ENCODE measurements at places on chromosomes 12 and 14.

DNA sequence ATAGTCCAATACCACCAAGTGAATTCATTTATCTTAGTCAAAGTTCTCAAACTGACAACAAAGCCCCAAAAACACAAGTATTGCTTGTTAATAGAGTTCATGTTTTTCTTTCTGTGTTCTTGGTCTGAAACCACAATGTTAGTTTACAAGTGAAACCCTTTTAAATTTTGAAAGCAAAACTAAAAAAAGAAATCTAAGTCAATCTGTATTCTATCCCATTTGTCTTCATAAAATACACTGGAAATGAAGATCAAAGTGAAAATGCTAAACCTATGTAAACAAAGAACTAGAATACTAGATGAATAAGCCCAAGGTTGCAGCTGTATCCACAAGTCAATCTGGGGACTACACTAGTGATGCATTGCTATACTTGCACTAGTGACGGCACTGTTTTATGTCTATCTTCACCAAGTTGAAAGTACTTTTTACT lies 10.4 kb downstream of the MAP4K5 start:
- DNase-seq = no peak

DNA sequence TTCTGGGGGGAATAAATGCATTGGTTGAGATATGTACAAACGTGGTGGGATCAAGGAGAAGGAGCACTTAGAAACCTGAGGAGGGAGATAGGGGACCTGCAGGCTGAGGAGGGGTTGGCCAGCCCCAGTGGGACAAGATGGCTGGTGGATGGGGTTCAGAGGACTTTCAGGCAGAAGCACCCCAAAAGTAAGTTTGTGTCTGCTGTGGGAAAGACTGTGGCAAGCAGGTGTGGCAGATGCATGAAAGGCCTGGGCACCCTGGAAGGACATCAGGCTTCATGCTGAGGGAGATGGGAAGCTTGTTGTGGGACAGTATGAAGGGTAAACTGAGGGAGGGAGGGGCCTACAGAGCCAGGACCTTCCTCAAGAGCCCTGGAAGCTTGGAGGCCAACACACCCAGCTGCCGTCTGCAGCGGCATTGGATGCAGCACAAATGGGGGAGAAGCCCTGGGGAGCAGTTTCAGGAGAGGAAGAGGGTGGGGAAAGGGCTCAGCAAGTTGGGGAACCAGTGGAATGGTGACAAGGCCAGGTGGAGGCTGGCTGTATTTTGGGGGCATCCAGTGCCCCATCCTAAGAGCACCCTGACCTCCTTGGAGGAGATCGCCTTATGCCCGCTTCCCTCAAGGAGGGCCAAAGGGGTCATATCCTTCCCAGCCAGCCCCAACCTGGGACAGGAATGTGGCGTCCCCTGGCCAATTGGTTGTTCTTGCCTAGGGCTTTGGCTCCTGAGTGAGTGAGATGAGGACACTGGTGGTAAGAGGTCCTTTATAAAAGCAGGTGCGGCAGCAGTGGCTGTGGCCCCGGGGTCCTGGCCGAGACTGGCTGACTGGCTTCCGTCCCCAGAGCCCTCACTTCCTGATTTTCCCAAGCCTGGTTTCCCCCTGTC lies 20.7 kb downstream of the NFKBIA start:
- no peak for DNase-seq

DNA sequence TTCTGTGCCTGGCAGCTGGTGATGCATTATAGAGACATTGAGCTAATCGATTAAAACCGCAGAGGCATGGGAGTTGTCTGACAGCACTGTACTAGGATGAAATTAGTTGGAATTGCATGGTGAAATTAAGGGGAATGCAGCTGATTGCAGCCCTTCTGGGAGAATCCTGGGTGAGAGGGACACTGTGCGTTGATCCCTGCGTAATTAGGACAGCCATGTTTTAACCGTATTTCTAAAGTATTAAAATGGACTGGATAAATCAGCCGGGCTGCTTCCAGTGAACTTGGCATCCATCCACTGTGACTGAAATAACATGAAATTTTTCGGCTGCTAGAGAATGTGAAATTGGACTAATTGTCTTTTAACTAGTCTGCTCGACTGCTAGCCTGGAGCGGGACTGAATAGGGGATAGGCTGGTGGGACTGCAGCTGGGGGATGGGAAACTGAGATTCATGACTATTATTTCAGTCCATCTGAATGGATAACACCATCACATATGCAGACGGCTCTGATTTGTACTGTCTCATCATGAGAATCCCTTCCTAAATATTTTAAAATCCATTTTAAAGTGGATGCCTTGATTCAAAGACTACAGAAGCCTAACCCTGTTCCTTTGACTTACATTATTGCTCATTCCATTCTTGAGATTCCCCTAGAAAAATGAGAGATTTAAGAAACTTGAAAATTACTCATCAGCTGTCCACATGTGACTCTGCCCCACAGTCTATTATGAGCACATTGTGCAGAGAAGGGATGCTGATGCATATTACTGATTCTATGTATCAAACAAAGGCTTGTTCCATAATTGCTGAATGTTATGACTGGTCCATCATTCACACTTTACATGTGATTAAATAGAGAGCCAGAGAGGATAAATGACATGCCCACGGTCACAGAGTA lies 343.9 kb downstream of the NPAS3 start:
- no peak for DNase-seq

GRCh38 chr12:63869656-63870055 lies 25.2 kb downstream of the SRGAP1 start:
- no peak for DNase-seq

- DNase-seq = no peak
Measured at GRCh38 chr14:30210630-30211029, 283.0 kb upstream of the PRKD1 start.

DNA sequence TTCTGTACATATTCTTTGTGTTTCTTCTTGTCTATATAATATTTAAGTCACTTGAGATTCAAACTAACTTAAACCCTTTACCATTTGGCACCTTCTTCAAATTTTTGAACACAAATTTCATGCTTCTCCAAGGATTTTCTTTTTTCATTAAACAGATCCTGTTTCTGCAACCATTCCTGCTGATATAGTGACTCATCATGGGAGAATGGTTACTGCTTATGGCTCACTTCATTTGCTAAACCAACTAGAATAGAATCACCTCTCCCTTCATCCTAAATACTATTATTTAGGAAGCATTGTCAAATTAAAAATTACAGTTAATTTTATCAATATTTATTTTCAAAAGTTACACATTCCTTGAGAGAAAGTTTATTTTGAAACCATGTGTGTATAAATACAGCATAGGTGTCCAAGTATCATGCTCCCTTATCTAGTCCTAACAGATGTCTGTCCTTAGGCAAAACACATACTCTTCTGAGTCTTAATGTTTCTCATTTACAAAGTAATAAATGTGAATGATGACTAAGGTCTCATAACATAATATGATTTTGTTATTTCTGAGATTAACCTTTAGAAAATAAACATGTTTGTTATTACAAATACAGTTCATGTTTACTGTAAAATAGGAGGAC lies 40.7 kb downstream of the PLCZ1 start:
- no peak for DNase-seq

- no peak for DNase-seq
Measured at GRCh38 chr14:37588956-37589714, 5.9 kb downstream of the FOXA1 start.

DNA sequence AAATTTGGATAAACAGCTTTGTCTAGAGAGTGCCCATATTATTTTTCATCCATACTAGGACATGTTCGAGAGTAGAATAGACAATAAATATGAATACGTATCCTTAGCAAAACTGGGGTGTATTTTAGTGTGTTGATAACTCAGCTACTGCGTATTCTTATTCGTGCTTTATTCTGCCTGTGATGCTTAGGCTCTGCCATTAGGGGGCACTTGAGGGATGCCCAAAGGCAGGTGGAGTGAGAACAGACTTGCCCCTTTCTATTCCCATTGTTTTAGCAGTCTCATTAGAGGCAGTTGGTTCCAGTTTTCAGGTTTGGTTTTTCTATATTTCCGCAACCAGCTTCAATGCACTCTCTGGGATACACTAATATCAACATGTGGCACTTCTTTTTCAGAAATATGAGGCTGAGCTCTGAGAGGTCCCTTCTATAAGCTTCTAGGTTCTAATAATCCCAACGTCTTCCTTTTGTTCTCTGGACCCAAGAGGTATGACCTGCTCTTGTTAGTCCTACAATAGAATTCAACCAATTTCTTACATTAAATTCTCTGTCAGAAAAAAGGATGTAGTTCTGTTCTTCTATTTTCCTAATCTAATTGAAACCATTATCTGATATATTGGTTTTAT lies 985.7 kb upstream of the FBXO33 start:
- DNase-seq = no peak

DNA sequence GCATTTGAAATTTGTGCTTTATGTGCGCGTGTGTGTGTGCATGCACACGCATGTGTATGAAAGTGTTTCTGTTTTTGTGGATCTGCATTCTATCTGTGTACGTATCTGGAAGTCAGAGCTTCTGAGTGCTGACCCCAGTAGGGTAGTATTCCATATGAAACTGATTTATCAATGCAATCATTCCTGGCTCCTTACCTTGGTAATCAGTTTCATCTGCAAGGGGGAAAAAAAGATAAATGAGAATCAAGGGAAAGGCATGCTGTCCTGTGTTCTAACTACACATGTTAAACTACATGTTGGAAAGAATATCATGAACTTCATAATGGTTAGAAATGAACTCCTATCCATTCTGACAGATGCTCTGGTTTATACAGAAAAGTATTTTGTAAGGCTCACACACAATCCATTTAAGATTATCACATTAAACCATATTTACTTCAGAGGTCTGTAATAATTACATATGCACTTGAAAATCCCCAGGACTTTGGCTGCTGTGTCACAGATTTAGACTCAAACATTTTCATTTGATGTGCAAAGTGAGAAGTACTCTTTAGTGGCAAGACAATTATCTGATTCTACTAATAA lies 276.1 kb upstream of the LMO3 start:
- DNase-seq = no peak

- no peak for DNase-seq
Measured at GRCh38 chr14:26984311-26985177, 386.7 kb upstream of the NOVA1 start.

DNA sequence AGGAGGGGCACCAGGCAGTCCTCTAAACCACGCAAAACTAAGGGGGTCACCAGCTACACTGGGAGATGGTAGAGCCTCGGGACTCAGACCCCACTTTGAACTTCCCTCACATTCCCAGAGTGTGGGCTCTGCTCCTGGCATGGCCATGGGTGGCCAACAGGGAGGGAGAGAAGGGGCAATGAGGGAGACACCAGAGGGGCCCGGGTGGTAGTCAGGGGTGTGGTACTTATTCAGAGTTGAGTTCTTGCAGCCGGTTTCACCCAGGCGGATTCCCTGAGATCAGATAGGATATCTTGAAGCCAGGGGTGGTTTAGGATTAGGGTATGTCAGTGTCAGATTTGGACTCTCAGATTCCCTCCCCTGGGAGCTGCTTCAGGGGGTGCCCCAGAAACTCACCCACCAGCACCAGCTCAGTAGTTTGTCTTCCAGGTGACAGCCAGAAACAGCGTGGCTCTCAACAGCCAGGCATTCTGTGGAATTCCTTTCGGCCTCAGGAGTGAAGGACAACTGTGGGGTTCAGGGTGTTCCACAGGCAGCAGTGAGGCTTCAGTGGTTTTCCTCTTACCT lies 56.0 kb downstream of the ELK3 start:
- DNase-seq = no peak

GRCh38 chr12:120181991-120182631 lies 12.4 kb downstream of the GCN1 start:
- DNase-seq = no peak

- DNase-seq = no peak
Measured at GRCh38 chr14:67668559-67668958, 5.9 kb downstream of the VTI1B start.

DNA sequence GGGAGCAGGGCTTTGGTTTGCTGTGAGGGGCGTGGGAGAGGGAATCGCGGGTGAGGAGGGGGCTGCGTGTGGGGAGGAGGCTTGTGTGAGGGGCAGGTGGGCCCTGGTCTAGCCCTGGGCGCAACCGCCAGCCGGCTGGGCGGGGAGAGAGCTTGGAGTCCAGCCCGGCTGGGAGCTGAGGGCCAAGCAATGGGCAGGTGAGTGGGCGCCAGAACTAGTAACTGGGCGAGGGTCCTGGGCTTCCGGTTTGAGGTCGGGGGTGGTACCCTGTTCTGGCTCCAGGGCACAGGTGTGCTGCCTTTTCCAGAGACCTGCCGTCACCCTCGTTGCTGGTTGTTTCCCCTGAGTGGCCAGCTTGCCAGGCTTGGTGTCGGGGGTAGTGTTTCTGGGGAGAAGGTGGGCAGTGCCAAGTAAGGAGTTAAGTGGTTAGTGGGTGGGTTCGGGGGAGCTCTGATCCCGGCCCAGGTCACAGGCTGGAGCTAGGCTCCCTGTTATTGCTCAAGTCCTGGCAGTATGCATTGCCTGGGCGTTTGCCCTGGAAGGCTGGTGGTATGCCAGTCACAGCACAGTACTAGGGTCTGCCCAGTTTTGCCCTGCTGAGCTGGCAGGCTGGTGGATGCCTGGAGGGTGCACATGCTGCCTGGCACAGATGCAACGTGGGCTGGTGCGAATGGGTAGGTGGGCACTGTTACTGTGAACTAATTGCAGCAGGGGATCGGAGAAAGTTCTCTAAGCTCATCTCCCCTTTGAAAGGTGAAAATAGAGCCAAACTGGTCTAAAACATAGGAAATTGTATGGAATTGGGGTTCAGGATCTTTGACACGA lies 683 bp downstream of the CIPC start:
- DNase-seq = no peak

DNA sequence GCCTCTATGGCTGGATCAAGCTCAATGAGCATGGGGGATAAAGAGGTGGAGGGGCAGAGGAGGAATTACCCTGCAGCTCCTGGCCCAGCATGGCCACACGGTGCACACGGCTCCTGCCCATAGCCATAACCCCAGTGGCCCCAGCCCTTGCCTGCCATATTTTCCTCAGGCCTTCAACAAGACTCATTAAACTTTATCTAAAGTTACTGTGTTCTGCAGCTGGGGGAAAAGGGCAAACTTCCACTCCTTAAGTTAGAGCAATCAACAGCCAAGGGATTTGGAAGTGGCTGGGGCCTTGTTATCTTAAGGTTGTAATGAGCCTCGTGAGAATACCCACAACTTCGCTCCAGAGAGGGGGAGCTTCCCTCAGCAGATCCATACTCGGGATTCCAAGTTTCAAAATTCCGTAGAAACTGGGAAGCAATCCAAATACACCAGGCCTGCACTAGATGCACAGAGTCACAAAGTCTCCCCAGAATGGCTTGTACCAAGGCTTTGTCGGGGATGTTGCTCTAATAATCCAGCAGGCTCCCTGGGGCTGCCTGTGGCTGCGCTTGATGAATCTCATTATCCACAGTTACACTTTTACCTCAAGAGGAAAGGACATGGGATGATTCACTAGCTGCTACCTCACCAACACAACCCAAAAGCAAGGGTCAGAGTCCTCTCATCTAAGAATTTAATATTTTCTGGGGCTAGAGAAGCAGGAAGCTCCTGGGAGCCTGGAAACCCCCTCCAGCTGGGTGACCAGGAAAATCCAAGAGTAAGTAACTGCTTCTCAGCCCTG lies 13.0 kb upstream of the OR6J1 start:
- no peak for DNase-seq

All from NCI-H1436 treated with DMSO at 0.1 percent for 48 hours (cell line).